ENCODE measurements at places on chromosomes 2 and 18.

GRCh38 chr18:45657357-45658335 is 42.4 kb downstream of the SLC14A2 start:
- no peak for DNase-seq

DNA sequence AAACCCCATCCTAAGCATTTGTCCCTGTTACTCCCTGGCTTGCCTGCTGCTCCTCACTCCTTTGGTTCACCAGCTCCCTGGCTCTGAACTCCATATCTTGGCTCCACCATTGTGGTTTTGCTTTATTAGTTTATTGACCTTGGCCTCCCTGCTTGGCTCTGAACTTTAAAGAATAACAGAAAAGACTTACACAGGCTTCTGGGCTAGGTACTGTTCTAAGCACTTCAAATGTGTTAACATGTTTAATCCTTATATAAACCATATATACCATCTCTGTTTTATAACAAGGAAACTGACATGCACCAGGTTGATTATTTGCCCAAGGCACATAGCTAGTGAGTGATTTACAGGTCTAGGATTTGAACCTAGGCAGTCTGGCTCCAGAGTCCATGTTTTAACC is 149.7 kb upstream of the CAPN13 start:
- no peak for DNase-seq

- DNase-seq, result no peak
These were observed 38.7 kb upstream of the UXS1 start for GRCh38 chr2:106232638-106233349.

- DNase-seq, result no peak
These were observed 1.5 kb upstream of the GMCL1 start for GRCh38 chr2:69827796-69828540.

DNA sequence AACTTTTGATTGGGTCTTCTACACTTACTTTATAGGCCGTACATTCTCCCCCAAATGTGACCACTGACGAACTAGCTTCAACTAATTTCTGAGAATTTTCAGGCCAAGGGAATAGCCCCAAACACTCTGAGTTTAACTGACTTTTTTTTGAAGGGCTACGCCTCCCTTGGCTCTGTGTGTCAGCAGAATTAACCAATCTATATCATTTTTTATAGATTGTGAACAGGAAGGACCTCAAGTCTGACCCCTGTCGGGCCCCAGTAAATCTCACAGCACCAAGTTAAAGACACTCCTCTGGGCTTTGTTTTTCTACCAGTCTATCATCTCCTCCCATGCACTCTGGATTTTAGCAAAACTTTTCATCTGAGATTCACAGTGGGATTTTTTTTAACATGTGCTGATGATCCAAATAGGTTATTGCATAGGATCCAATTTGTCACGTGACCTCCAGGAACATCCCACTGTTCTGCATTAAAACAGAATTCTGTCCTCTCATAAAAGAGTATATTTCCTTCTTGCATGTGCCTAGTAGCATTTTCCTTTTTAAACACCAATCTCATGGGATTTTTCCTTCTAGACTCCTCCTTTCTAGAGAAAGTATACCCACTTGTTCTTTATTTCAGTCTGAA is 307.1 kb downstream of the OSR1 start:
- no peak for DNase-seq

- DNase-seq, result no peak
These were observed 61.4 kb downstream of the QPCT start for GRCh38 chr2:37405781-37406180.

DNA sequence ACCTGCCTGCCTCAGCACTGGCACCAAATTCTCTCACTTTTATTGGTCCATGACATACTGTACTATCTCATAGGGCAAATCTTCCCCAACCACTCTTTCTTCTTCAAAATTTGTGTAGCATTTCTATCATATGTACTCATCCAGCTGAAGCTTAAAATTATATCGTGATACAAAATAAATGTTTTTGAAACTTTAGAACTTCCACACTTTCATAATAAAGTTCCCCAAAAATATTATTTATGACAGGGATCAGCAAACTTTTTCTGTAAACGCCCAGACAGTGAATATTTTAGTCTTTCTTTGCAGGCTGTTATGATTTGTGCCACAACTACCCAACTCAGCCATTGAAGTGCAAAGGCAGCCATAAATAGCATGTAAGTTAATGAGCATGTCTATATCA is 76.2 kb upstream of the POU3F3 start:
- DNase-seq, result no peak

DNA sequence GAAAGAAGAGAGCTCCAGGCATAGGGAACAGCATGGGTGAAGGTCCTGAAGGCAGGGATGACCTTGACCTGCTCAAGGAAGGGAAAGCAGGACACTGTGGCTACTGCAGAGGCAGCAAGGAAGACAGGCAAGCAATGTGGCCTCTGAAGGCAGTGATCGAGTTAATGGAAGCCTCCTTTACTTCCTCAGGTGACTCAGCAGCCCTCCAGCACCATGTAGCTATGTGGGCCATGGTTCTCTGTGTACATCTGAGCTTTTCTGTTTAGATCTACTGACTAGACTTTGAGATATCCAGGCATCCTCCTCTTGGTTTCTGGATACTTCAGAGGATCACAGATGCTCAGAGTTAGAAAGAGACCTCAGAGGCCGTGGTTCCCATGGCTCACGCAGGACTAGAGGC is 107.3 kb upstream of the PID1 start:
- no peak for DNase-seq

- DNase-seq, result no peak
These were observed 11.2 kb upstream of the GYPC start for GRCh38 chr2:126644630-126645191.

- DNase-seq, result no peak
These were observed 98.5 kb downstream of the EXOC6B start for GRCh38 chr2:72727356-72727755.

- no peak for DNase-seq
These were observed 135.8 kb downstream of the IKZF2 start for GRCh38 chr2:213015387-213016165.

DNA sequence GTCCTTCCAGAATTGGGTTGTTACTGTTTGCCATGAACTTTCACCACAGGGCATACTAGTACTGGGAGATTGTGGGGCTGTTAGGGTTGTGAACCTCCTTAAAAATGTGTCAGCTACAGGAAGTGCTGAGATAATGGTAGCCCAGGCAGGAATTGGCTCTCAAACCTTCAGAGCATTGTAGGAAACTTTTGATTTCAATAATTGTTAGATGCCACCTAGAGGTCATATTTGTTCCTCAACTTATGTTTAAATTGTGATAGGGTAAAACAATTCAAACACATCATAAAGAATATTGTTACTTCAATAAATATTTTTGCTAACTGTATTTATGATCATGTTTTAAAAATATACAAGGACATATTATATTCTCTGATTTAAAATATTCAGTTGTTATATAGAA is 594.6 kb downstream of the ADCYAP1 start:
- no peak for DNase-seq

DNA sequence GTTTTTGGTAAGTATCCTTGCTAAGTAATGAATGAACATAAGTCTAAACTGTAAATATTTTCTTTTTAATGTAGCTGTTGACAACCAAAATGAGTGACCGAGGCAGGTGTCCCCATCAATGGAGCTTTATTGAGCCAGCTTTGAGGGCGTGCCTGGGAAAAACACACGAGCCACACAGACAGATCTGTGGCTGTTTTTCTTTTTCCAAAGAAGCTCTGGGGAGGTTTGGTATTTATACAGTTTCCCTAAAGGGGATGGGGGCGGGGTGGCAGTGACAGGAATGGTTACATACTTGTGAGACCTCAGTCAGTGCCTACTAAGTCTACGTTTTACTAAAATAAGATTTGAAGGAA is 11.2 kb downstream of the DBI start:
- DNase-seq, result no peak

- DNase-seq, result no peak
These were observed 10.3 kb downstream of the PECR start for GRCh38 chr2:216071111-216071851.

DNA sequence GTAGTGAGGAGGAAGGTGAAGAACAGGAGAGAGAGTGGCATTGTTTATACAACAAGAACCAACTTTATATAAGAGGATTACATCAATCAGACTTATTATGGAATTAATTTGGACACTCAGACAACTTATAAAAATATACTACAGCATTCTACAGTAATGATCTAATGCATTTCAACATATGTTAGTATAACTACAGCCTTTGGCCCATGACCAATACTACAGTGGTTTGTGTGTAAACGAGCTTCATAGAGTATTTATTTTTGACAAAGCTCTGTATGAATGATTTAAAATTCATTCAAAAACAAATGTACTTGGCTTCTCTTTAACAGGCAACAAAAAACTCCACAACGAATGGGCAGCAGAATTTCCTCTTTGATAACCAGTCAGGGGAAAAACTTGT is 72.8 kb downstream of the ZNF521 start:
- DNase-seq, result no peak

GRCh38 chr2:176445956-176446355 is 176.7 kb downstream of the MTX2 start:
- no peak for DNase-seq

GRCh38 chr2:97354576-97354975 is 235.1 kb downstream of the ANKRD36B start:
- DNase-seq, result no peak

GRCh38 chr2:50401772-50402653 is 629.9 kb downstream of the NRXN1 start:
- no peak for DNase-seq

- no peak for DNase-seq
These were observed 2.7 kb downstream of the MIB1 start for GRCh38 chr18:21743166-21743832.

DNA sequence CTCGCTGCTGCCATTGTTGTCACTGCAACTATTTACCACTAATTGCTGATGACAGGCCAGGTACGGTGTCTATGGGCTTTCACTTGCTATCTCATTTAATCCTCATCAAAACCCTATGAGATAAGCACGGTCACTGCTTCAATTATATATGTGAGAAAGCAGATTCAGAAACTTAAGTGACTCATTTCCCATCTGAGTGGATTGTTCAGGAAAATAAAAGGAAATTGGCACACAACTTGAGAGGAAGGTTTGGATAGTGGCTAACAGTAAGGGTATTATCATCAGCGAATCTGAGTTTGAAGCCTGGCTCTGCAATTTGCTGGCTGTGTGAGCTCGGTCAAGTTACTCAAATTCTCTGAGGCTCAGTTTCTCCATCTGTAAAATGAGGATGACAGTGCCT is 196.0 kb downstream of the KCNS3 start:
- DNase-seq, result no peak

DNA sequence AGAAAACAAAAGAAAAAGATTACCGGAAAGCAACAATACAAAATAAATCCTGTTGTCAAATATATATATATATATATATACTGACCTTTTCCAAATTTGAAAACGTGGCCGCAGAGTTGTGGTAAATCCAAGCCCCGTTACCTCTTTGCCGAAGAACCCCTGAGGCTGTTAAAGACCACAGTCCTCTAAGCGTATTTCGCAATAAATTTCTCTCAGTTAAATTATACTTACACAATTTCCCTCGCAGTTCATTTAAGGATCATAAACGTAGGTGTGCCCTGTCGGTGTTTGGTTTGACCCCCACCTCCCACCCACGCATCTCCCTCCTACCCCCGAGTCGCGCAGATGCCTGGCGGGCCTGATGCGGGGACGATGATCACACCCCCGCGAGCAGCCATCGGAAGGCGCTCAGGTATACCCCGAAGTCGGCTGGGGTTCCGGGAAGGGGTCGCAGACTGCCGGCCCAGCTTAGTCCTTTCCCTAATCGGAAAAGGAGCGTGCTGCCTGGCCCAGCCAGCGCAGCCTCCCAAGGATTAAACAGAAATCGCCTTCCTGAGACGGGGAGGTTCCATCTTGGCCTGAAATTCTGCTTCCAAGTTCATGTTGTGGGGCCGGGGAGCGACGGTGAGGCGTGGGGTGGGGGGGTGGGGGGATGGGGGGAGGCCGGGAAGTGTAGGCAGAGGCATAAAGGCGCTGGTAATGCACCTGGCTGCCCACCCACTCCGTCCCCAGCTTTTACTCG is 2.9 kb upstream of the MEIS1 start:
- DNase-seq, result no peak

GRCh38 chr2:135839713-135840112 is 2.7 kb upstream of the LCT start:
- no peak for DNase-seq

DNA sequence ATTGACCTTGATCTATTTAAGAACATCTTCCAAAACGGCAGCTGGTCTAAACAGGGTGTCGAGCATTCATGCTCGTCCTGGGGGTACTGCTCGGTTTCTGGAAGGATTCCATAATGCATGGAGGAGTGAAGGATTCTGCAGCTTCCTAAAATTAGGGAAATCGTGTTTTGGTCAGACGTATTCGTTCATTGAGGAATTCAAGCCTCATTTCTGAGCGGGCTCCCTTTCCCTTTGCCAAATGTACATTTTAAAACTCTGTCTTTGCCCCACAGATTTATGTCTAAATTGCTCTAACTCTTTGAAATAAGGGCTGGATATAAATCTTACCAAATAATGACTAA is 144.0 kb downstream of the BCL11A start:
- DNase-seq, result no peak

DNA sequence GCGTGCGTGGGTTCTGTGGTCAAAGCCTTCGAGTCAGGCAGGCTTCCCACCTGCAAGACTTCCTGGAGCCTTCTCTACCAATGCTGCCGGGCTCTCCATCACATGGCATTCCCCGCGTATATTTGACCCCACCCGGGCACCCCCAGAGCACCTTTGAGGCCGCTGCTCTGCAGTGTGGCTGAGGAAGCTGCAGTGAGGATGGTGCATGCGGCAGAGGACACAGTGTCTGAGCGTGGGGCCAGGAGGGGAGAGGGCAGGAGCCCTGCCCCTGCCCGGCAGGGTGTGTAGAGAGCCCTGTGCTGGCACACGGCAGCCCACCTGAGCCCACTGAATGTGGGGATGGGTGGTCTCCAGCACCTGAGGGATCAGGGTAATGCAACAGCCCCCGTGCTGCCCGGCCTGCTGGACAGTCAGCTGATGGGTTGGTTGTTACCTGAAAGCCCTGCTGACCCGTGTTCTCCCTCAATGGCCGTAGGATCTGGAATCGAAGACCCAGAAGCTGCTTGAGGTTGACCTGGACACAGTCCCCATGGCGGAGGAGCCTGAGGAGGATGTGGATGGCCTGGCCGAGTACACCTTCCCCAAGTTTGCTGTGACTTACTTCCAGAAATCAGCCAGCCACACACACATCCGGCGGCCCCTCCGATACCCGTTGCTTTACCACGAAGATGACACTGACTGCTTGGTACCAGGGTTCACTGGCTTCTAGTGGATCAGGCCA is 36.8 kb upstream of the GPR17 start:
- no peak for DNase-seq

- no peak for DNase-seq
These were observed 10.0 kb upstream of the ADAM17 start for GRCh38 chr2:9565436-9566153.

DNA sequence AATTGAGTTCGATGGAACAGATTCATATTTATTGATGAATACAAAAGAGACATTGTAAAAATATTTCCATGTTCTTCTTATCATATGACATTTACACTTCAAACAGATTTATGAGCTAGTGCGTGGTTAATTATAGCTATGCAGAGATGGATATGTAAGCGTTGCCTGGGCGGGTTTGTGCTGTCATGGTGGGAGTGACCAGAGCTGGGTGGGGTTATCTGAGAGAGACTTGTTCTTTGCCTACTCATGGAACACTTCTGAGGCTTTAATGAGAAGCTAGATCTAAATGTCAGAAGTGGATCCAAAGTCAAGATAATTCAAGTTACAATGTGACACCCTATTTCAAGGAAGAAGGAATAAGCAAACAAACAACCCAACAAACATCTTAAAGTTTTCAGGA is 162.3 kb upstream of the ZEB2 start:
- DNase-seq, result no peak

GRCh38 chr2:138516030-138516704 is 14.6 kb downstream of the SPOPL start:
- DNase-seq, result no peak

All from stimulated activated CD4-positive, alpha-beta T cell treated with anti-CD3 and anti-CD28 coated beads, TNF-alpha, amount 100 ng/mL, for 1 hour (primary cell).